ENCODE measurements at places on chromosomes 6 and 20.

GRCh38 chr6:154543628-154544027 lies 33.1 kb upstream of the CNKSR3 start:
- DNase-seq = no peak

GRCh38 chr6:30720738-30721197 lies 616 bp downstream of the TUBB start:
- peak; percentile 41 for DNase-seq

GRCh38 chr6:34618430-34619182 lies 62.5 kb upstream of the SPDEF start:
- DNase-seq = no peak

GRCh38 chr20:49430320-49430719 lies 52.1 kb downstream of the KCNB1 start:
- DNase-seq = no peak

GRCh38 chr6:21188505-21189223 lies 404.9 kb upstream of the SOX4 start:
- DNase-seq = no peak

DNA sequence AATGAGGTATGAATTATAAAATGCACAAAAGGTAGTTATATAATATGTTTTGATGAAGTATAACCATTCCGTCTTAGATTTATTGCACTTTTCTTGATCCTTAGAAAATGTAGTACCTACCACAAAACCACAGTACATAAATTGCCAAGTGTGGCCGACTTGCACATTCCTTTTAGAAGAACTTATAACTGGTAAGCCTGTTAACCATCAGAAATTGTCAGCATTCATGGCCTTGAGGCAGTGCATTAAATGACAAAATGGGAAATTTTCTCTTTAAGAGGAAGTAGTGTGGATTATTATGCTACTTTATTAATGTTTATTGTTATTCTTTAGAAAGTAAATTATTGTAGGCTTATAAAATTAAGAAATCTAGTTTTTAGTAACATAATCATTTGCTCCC lies 29.6 kb downstream of the TAB2 start:
- no peak for DNase-seq

DNA sequence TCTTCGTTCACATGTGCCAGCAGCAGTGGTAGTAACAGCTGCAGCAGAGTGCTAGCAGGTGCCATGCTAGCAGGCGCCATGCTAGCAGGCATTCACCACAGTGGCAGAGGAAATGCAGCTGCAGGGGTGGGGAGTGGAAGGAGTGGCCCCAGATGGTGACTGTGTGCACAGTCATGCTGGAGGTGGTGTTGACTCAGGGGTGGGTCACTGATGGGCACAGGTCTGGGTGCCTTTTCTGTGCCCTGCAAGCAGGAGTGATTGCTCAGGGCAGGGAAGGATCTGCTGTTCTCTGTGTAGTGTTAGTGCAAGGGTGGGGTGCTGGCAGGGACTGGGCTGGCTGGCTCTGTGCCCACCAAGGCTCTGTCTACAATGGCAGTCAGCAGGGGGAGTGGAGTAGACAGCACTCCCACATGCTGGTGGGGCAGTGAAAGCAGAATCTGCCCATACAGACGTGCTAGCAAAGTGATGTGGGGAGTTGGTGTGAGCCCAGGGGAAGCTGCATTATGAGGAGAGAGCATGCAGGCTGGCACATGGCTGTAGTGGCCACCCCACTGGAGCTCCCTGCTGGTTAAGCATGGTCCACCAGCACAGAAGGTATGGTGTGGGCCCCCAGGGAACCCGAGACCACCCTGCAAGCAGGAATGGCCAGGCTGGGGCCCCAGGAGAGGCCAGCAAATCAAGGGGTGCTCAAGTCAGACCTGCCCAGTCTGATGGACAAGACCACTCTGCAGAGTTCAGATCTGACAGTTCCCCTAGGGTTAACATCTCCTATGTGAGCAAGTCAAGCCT lies 11.4 kb upstream of the TSPYL4 start:
- no peak for DNase-seq

GRCh38 chr6:118650582-118651281 lies 659 bp downstream of the CEP85L start:
- DNase-seq = no peak

GRCh38 chr20:50488236-50488806 lies 21.9 kb upstream of the PTPN1 start:
- DNase-seq = no peak

DNA sequence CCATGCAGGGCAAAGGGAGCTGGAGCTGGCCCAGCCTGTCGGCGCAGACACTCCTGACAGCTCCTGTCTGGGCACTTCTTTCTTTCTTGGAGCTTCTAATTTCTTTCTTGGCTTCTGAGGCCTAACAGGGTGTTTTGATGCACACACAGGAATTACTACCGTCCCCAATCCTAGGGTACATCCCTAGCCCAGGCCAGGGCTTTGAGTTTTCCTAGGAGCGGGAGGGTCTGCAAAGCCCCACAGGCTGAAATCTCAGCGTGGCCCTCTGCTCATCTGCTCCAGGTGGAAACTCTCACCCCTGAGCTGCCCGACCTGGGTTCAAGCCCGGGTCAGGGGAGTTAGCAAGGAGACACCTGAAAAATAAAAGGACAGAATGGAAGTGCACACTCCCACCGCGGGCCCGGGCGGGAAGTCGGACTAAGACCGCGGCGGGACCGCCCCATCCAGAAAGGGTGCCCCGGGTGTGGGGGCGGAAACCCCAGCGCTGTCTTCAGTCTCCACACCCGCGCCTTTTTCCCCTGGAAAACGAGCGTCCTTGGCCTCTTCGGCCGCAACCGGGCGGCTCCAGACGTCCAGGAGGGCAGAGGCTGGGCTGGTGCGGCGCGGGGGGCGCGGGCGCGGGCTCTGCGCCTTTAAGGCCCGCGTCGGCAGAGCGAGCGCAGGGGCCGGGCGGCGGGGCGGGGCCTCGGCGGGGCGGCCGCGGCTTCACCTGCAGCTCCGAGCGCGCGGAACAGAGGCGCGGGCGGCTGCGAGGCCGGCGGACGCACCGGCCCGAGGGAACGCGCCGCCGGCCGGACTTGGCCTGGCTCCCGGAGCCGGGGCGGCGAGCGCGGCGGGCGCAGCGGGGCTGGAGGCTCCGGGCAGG lies at the start of gene CDH4:
CDH4 (plus strand) TSS at position 733 of the 865 bp plus-strand sequence.
- no peak for DNase-seq

GRCh38 chr20:47392015-47392720 lies 35.7 kb upstream of the ZMYND8 start:
- no peak for DNase-seq

- no peak for DNase-seq
Measured at GRCh38 chr20:18662279-18663040, 74.6 kb downstream of the DTD1 start.

GRCh38 chr20:381581-382290 lies 1.2 kb downstream of the TRIB3 start:
- DNase-seq = peak; percentile 46

GRCh38 chr6:24504649-24505586 lies 10.1 kb downstream of the ALDH5A1 start:
- DNase-seq = no peak

GRCh38 chr20:44609006-44609515 lies 26.7 kb downstream of the PKIG start:
- DNase-seq = no peak

GRCh38 chr6:81564470-81565068 lies 187.9 kb downstream of the TENT5A start:
- DNase-seq = no peak

DNA sequence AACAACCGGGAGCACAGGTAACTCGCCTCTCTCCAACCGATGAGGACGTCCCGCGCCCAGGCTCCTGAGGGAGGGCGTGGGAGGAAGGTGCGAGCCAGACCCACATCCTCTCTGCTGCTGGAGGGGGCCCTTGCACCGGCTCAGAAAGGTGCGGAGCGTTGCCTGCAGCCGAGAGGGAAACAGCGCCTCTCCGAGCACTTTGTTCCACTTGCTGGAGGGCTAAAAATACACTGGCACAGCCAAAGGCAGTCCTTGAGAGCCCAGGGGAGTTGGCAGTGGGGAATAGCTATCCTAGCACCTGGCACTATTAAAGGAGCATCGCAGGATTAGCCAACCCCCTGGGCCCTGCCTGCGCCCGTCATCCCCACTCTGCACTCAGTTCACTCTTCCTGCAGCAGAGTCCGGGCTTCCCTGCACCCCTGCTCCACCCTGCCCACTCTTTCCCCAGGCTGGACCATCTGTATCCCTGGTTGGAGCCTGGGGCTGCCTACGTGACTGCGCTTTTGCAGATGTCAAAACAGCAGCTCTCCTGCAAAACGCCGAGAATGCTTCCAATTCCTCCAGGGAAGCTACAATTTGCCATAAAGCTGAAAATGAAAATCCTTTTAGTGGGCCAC lies 108.9 kb downstream of the SNX5 start:
- DNase-seq = no peak

DNA sequence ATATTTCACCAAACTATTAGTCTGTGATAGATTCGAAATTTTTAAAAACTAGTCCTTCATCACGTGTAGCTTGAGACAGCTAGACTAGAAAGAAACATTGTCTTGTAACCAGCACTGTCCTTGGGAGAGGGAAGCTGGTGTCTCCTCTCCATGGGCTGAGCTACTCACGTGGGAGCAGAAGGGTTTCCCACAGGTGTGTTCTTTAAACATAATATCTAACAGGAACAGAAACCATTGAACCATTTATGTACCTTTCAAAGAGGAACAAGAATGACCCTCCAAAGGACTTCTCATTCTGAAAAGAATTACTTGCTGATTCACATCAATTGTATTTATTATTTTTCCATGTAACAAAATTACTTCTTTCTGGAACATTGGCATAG lies 72.4 kb upstream of the SYNJ2 start:
- DNase-seq = no peak

DNA sequence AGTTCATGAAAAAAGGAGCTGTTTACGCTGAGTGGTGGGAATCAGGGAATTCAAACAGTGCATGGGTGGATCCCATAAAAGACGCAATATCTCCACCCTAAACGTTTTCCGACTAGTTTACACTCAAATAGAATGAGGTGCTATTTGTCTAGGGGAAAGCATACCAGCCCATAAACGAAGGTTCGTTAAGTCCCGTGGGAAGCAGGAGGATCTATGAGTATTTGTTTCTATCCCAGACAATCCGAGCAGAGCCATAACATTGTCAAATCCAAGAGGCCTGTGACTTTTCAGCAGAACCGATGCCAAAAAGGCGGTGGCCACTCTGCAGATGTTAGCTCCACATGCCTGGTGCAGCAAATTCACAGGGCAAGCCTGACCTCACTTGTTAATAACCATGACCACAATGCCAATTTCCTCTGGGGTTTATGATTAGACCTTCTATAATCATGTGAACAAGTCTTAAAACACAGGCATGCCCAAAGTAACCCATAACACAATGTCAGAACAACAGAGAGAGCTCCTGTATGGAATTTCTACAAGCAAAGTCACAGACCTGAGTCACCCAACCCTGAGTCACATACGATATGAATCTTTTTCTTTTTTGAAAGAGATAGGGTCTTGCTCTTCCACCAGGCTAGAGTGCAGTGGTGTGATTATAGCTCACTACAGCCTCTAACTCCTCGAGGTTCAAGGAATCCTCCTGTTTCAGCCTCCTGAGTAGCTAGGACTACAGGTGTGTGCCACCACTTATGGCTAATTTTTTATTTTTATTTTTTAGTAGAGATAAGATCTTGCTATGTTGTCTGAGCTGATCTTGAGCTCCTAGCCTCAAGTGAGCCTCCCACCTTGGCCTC lies 123.3 kb downstream of the KIF13A start:
- no peak for DNase-seq

DNA sequence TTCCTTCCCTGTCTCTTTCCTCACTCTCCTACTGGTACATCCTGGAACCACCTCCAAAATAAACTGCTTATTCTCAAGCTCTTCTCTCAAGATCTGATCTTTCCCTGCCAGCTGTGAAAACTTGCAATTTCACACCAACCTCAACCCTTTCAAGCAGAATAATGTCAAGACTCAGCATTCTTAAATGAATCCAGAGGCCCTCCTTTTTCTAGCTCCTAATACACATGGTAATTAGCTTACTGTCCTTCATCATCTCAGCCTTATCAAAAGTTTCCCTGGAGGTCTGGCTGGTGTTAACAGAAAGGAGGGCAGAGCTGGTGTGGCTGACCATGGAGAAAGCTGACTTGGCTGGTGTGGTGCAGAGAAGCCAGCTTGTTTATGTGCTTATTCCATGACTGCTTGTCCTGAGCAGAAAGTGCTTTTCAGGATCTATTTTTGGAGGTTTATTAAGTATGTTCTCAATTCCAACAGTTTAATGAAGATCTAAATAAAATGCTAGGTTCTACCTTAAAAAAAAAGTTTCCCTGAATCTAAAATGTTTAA lies 50.5 kb downstream of the CFAP61 start:
- no peak for DNase-seq

- no peak for DNase-seq
Measured at GRCh38 chr20:63015662-63016361, 9.0 kb upstream of the BHLHE23 start.

GRCh38 chr6:125192610-125192930 lies 39.0 kb downstream of the TPD52L1 start:
- no peak for DNase-seq

- DNase-seq = no peak
Measured at GRCh38 chr6:149463781-149464180, 21.0 kb downstream of the ZC3H12D start.
